ENCODE measurements at places on chromosomes 3 and 15.

GRCh38 chr3:79415356-79415755 lies 352.4 kb downstream of the ROBO1 start:
- no peak for DNase-seq

DNA sequence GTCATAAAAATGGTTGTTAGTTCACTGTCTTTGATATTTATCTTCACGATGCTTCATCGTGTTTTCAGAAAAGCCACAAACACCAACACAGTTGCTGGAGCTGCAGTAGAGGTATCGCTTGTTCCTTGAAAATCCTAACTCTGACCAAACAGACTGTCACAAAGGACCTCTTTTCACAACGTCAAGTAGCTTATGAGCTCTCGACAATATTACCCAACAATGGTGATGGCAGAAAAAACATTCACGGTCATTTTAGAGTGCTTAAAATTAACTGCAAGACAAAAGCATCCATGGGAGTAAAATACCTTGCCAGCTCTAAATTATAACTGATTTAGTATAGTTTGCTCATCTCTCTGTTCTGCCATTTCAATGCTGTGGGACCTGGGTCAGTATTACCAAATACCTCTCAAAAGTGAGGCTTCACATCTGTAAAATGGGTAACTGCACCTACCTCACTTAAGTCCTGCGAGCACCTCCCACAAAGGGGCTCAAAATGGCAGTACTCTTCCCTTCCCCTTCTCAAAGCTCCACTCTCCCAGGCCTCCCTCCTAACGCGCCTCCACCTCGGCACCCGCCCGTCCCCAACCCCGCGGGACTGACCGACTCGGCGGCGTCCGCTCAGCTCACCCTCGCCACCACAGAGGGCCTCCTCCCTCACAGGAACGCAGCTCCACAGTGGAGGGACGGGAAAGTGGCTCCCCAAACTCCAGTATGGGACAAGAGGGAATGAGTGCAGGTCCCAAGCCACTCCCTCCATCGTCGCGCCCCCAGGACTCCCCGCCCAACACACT lies 546 bp downstream of the TRIM59 start:
- no peak for DNase-seq

GRCh38 chr3:13457593-13457992 lies 22.5 kb upstream of the HDAC11 start:
- DNase-seq = no peak

DNA sequence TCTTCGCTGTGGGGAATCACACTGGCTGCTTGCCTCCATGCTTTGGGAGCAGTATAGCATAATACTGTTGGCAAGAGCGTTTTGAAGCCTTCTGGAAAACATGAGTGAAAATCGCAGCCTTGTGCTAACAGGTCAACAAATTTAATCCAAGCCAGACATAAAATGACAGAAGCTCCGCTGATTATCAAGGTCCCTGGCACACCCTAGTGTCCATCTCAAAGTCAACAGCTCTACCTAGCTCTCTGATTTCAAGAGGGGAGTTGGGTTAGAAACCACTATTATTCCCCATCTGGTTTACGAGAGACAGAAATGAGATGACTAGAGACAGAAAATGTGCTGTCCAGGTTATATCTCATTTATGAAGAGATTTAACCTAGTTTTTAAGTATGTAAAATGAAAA lies 73.6 kb upstream of the MDFIC2 start:
- no peak for DNase-seq

GRCh38 chr3:36777424-36778218 lies 13.3 kb upstream of the DCLK3 start:
- DNase-seq = no peak

GRCh38 chr15:72541674-72542073 lies 67.5 kb downstream of the ARIH1 start:
- DNase-seq = no peak

- DNase-seq = no peak
Measured at GRCh38 chr15:77644543-77645247, 12.0 kb upstream of the LINGO1 start.

- DNase-seq = no peak
Measured at GRCh38 chr3:4953119-4953518, 26.1 kb upstream of the BHLHE40 start.

GRCh38 chr15:33910741-33911140 lies 57.6 kb upstream of the CHRM5 start:
- no peak for DNase-seq

GRCh38 chr3:50166620-50167019 lies 11.5 kb downstream of the SEMA3F start:
- no peak for DNase-seq

GRCh38 chr15:76345880-76346668 lies 9.5 kb downstream of the ISL2 start:
- no peak for DNase-seq

DNA sequence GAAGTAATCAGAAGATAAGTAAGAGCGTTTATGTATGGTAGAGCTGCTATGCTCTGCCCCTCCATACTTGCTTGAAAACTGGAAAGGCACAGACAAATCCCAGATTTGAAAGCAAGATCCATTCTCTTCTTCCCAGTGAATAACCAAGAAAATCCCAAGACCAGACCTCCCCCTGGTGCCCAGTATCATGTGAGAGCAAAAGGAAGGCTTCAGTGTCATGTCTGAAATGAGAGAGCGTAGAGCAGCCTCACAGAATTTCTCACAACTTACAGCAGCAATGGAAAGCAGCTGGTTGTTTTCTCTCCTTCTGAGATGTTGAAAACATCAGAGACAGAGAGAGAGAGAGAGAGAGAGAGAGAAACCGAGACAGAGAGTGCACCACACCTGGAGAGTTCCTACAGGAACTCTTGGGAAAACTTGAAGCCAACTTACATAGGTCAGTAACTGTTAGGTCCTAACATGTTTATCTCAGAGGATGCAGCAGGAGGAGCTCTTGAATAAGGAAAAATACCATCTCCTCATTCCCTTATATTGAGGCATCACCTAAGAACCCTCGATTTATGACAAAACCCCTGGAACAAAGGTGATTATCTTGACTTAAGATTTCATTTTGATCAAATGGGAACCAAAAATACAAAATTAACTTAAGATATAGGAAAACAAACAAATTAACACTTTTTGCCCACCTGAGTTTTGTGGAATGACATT lies 273.3 kb downstream of the NSUN3 start:
- DNase-seq = no peak

DNA sequence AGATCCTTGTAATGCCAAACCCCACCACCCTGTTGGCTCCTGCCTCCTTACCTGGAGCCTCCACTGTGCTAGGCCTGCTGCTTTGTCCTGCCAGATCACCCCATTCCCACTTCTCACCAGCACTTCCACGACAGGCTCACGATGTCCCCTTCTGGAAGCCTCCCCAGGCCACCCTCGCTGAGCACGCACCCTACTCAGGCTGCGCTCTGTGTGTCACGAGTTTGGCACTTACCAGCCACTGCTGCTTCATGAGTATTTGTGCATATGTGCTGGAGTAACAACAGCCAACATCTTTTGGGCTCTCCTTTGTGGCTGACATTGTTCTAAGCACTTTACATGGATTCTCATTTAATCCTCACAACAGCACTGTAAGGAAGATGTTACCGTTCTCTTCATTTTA lies 58.1 kb downstream of the PDIA5 start:
- no peak for DNase-seq

DNA sequence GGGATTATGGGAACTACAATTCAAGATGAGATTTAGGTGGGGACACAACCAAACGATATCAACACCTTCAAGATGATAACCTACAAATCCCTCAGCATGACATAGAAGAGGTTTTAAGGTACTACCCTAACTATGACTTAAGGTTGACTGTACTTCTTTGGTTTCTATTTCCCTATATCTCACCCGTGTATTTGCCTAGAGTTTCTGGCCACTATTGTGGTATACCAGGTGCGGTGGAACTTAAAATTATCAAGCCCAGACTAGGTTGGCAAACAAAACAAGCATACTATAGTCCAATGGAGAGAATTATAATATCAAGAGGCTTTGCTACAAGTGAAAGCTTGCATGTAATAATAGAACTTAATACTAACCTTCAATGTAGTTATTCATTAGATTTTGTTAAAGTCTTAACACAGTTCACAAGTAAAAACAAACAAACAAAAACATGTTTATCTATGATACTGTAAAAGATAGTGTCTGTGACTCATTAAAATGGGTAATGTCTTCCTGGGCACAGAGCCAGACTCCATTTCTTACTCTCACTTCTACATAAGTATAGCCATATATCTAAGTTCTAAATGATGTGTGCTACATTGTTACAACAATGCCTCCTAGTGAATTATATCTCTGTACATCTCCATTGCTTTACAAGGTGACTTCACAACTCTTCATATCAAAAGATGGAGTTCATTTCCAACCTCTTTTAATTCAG lies 479.1 kb downstream of the ZBBX start:
- no peak for DNase-seq

- no peak for DNase-seq
Measured at GRCh38 chr3:63764511-63764910, 54.6 kb upstream of the C3orf49 start.

DNA sequence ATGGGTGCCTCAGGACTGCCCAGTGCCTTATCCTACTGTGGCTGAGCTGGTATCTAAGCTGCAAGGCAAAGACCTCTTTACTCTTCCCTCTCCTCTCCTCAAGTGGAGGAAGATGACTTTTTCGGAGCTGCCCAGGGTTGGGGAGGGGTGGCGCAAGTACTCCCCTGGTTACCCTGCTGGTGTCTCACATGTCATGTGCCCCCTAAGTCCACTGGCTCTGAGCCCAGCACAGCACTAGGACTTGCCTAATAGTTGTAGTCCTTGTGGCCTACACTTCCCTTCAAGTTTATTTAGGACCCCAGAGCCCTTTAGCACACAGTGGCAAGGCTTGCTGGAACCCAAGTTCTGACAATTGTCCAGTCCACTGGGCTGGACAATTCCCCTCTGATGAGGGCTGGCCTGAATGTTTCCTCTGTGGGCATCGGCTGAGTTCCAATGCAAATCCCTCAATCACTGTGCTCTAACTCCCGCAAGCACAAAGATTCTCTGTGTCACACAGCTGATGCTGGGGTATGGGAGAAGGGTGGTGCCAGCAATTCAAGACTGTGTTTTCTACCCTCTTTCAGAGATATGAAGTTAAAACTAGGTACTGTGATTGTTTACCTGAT lies 60.4 kb downstream of the UQCC5 start:
- DNase-seq = no peak

GRCh38 chr3:196377321-196377720 lies 39.1 kb upstream of the TM4SF19 start:
- DNase-seq = no peak

- no peak for DNase-seq
Measured at GRCh38 chr15:63888823-63889222, 55.1 kb upstream of the HERC1 start.

DNA sequence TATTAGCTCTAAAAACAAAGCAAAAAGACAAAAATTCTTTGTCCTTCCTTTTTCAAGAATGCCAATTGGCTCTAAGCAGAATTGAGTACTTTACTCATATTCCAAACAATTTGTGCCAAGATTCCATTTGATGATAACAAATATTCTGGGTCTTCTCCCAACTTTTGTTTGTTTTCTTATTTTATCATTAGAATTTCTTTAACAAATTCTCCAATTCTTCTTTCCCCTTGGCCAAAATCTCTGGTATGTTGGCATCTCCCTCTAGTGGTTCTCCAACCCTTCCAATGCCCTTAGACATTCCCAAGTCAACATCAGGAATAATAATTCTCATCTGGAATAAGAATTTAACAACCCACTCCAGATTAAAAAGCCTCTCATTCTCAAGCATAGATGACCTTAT lies 5.3 kb downstream of the CPOX start:
- no peak for DNase-seq

GRCh38 chr3:5017925-5018531 lies 38.8 kb downstream of the BHLHE40 start:
- DNase-seq = no peak

DNA sequence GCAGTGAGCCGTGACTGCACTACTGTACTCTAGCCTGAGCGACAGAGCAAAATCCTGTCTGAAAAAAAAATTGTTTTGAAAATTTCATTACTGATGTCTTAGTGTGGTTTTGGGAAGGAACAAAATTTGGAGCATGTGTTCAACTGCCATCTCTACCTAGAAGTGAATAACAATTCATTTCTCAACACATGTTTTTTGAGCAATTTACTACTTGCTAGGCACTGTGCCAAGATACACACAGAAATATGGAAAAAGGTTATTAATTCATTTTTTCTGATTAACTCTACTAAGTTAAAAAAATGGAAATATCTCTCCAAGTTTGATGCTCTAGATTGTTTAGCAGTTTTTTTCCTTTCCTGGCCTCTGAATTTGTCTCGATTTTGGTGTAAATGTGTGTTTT lies 5.2 kb upstream of the TCF12 start:
- no peak for DNase-seq

GRCh38 chr3:124774327-124774718 lies 44.1 kb downstream of the UMPS start:
- DNase-seq = no peak

GRCh38 chr3:178512647-178513046 lies 23.6 kb upstream of the KCNMB2 start:
- no peak for DNase-seq

GRCh38 chr3:24591661-24592555 lies 97.3 kb upstream of the THRB start:
- DNase-seq = no peak

DNA sequence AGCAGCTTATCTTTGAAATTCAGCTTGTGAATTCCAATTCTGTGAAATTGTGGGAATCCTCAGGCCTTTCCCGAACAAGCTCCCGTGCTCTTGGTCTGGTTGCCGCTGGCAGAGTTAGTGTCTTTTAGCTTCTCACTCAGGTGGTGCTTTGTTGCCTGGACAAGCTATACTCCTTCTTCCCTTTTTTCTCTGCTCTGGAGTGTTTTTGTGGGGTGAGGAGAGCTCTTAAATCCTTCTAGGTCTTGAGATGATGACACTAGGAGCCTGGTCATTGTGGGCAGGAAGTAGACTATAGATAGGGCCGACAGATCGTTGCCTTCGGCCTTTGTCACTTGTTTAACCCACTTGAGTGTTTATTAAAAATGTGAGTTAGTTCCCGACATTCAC lies 93.8 kb downstream of the SLCO3A1 start:
- no peak for DNase-seq

- no peak for DNase-seq
Measured at GRCh38 chr3:3081381-3082233, 28.6 kb downstream of the IL5RA start.

DNA sequence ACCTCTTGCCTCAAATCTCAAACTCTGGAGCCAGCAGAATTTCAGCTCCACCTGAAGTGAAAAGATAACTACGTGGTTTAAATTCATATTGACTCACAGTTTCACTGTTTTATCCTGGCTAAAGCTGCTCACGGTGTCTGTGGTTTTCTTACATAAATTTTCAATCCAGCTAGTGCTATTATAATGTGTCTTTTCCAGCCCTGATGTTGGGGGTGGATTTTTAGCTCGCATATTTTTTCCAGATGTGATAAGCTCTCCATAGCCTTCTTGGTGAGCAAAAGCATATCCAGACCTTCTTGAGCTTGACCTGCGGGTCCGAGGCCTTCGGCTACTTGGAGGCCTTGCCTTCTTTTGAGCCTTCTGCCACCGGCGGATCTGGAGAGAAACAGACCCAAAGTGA lies 239.3 kb downstream of the DTWD1 start:
- DNase-seq = no peak

GRCh38 chr15:85116925-85117646 lies 135.4 kb downstream of the PDE8A start:
- no peak for DNase-seq

All from activated CD8-positive, alpha-beta memory T cell treated with anti-CD3 and anti-CD28 coated beads for 1 hour (primary cell).